ENCODE measurements at places on chromosomes 11 and 22.

DNA sequence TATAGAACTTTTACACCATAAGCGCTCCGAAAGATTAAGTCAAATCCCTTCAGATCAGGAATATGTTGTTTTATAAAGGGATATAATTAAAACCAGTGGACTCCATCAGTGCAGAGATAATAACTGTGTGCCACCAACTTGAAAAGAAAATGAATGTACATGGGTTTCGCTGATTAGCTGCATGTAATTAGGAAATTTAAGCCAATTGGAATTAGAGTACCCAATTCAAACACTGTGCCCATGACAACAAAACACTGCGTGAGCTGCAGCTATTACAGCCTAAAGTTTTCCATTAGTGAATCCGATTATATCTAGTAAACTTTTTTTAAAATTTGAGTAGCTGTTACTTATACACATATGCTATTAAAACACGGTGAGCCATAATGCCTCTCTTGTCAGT is 392.3 kb upstream of the ARHGAP42 start:
- no peak for DNase-seq

- DNase-seq = no peak
Observed at GRCh38 chr11:8269636-8270035, 6.0 kb upstream of the LMO1 start.

GRCh38 chr22:40076702-40077645 is 82.2 kb downstream of the FAM83F start:
- no peak for DNase-seq

- DNase-seq = peak; percentile 2
Observed at GRCh38 chr22:36369922-36370791, 17.6 kb downstream of the MYH9 start.

GRCh38 chr11:47907499-47907898 is 59.3 kb upstream of the NUP160 start:
- DNase-seq = no peak

DNA sequence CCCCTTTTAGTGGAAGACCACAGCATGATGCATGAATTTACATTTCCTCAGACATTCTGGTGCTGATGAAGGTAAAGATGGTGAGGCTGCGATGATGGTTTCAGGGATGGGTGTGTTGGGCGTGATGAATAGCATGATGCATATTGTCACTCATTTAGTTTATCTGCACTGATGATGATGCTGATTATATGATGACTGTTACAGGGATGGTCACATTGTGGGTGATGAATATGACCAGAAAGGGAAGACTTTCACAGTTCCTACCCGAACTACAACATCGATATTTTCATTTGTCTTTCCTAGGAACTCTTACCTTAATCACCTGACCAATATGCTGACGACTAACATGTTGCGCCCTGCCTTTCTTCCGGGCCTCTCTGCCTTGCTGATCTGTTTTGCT is 47.4 kb upstream of the EHF start:
- DNase-seq = no peak

DNA sequence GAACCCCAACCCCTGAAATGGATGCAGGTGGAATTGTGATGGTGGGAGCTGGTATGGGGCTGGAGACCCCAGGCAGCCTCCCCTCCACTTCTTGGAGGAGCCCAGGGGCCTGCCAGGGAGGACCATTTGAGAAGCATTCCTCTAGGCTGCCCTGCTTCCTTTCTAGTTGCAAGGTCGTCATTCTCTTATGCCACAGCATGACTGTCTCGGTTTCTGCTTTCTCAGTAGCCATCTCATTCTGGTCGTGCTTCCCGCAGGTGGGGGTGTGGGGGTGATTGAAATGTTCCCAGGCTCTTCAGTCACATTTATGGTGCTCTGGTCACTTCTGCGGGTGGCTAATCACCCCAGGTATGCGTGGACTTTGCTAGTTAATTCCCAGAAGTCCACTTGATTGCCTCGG is 223.7 kb upstream of the TBCEL start:
- DNase-seq = no peak

- DNase-seq = no peak
Observed at GRCh38 chr11:111624608-111625007, 22.4 kb downstream of the SIK2 start.

GRCh38 chr11:36684840-36685801 is 87.1 kb upstream of the RAG2 start:
- no peak for DNase-seq

- peak; percentile 64 for DNase-seq
Observed at GRCh38 chr11:18063125-18063524, 17.1 kb upstream of the TPH1 start.

- no peak for DNase-seq
Observed at GRCh38 chr22:49042877-49043859, 784.5 kb downstream of the BRD1 start.

DNA sequence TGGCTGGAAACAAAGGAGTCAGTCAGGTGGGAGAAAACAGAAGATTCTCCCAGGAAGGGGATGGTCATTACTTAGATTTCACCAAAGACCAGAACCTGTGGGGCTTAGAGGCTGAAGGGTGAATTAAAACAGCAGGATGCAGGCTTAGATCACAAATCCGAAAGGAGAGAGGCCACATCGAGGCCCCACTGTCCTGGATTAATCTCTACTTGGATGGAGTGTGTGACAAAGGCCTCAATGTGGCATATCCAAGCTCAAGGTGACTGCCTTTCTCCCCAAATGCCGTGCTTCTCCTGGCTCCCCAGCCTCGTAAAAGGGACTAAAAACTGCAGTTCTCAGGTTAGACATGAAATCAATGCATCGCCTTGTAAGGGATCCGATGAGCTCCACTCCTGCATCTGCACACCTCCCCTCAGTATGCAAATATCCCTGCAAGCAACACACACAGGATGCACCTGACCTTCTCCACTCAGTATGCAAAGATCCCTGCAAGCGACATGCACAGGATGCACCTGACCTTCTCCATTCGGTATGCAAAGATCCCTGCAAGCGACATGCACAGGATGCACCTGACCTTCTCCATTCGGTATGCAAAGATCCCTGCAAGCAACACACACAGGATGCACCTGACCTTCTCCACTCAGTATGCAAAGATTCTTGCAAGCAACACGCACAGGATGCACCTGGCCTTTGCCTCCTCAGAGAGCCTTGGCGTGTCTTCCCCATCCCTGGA is 447.4 kb downstream of the BRD1 start:
- DNase-seq = no peak

- DNase-seq = no peak
Observed at GRCh38 chr11:112511271-112511670, 250.6 kb upstream of the PLET1 start.

GRCh38 chr11:17821648-17822400 is 87.2 kb downstream of the KCNC1 start:
- no peak for DNase-seq

GRCh38 chr11:20452585-20452984 is 65.1 kb downstream of the PRMT3 start:
- no peak for DNase-seq

GRCh38 chr22:43437871-43438475 is 26.2 kb downstream of the MPPED1 start:
- DNase-seq = no peak

DNA sequence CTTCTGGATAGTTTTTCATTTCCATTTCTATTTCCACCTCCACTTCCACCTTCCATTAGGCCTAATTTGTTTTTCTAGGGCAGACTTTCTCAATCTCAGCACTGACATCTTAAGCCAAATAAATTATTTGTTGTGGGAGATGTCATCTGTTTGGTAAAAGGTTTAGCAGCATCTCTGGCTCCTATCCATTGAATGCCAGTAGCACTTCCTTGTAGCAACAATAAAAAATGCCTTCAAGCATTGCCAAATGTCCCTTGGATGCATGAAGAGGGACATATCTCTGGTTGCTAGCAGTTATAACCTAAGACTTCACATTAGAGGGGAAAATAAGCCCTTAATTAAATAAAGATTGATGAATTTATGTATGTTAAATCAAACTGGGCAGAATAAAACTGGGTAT is 1.9 kb downstream of the OR52A5 start:
- no peak for DNase-seq

DNA sequence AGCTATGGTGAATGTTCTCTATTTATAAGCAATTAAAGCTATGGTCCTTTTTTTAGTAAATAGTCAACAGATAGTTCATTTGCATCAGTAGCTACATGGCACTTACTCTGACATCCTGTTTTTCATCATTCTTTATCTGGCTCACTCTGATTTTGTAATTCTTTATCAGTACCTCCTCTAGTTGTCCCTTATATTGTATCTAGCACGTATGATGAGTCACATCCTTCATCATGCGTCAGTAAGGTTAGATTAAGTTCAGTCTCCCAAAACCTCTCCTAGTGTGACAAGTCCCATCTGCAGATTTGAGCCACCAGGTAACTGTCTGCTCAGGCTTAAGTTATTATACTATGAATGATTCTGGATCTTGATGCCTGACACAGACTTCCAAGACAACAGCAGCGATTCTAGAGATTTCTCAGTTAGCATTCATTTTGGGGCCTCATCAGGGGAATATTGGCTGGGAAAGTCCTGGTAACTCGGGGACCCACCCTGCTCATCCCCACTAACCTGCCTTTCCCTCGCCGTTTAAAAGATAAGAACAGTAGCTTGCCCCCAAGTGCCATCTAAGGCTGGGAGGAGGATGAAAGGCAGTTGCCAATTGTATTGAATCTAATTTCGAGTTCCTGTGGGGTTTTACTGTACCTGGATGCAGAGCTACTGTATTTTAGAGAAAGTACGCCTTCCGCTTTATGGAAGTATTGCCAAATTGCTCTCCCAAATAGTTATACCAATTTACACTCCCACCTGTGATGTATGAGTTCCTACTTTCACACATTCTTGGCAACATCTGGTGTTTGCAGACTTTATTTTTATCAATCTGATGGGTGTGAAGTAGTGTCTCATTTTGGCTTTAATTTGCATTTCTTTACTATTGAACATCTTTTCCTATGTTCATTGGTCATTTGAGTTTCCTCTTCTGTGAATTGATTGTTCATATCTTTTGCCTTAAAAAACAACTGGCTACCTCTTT is 55.9 kb downstream of the ZC3H12C start:
- DNase-seq = no peak

DNA sequence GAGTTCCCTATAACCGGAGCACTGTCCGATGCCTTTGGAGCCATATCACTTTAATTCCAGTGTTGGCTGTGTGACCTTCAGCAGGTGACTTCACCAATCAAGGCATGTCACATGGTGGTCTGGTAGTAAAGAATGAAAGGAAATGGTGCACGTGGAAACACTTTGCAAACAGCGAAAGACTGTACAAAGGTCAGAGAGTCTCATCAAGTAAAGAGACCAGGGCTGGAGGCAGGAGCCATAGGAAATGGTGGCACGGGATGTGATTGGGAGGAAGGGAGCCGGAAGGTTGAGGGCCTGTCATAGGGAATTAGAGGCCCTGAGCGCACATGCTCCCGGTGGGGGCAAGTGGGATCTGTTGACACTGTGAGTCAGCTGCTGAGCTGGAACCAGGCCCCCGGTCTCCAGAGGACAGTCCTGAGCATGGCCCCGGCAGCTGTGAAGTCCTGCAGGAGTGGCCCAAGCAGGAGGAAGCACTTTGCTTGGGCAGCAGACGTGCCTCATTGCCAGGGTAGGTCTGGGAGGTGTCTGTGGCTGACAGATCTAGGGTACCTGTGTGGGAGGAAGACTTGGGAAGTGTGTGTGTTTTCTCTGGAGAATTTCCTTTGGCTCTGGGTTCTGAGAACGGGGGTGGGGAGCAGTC is 2.0 kb downstream of the DAGLA start:
- no peak for DNase-seq

DNA sequence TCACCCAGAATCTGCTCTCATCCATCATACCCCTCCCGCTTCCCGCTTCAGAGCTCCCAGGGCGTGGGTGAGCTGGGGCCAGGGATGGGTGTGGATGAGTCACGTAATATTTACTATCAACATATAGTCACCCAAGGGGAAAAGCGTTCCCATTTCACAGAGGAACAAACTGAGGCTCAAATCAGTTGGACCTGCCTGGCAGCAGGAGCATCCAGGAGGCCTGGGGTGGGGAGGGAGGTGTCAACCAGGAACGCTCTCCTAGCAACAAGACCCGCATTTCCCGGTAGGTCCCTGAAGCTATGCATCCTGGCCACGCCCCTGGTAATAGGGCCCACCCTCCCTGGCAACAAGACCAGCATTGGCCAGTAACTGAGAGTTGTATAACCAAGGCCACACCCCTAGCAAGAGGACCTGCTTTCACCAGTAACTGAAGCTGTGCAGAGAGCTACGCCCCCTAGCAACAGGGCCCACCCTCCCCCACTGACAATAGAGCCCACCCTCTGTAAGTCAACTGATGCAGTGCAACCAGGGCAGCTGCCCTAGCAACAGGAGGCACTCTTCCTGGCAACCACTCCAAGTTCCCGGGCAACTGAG is 32.7 kb upstream of the TXNRD2 start:
- peak; percentile 90 for DNase-seq

GRCh38 chr22:11253000-11253511 is 4274.9 kb upstream of the OR11H1 start:
- DNase-seq = no peak

- no peak for DNase-seq
Observed at GRCh38 chr22:19085233-19085718, 36.9 kb downstream of the DGCR2 start.

DNA sequence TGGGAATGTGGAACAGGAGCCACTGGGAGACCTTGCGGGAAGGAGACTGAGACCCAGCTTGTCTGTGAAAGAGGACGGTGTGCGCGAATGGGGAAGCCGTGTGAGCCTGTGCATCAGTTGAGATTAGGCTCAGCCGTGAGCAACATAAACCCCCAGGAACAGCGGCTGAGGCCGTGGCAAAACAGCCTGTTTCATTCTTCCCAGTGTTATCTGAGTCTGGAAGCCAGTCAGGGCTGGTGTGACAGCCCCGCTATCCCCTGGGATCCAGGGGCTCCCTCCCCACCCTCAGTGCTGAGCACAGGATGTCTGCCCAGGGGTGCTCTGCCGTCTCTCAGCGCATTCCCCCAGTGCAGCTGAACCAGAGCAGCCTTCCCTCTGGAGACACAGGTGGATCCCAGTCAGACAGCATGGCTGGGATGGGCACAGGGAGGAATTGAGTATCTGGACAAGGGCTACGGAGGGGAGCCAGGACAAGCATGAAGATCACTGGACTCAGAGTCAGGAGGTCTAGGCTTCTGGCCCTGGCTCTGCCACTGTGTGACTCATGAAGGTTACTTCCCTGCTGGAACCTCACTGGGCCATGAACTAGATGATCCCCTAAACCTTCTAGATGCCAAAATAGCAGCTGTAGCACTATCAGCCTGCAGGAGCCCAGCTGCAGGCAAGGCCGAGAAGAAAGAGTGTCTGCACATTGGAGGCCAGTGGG is 8.6 kb downstream of the OAF start:
- DNase-seq = no peak

GRCh38 chr11:44816761-44817160 is 90.0 kb downstream of the TSPAN18 start:
- DNase-seq = no peak

DNA sequence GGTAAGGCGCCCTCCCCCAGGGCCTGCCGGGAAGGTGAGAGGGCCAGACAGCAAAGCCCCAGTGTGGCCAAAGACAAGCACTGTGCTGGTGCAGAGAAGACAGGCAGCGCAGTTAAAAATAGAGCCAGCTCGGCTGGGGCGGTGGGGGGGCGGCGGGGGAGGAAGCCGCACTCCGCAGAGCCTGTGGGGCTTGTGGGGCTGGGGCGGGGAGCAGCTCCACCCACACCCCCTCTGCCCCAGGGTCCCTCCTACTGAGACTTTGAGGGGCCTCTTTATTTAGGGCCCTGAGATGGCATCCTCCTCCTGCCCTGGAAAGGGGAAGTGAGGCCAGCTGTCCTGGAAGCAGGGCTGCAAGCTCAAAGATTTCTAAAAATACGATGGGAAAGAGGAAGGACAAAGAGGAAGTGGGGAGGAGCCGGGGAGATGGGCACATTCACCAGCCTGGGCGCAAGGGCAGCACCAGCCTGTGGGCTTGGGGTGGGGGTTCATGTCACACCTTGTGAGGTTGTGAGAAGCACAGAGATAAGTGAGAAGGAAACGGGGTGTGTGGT is 2.6 kb downstream of the CYTH4 start:
- no peak for DNase-seq

GRCh38 chr22:21000207-21000986 is 1.5 kb downstream of the THAP7 start:
- DNase-seq = no peak
